ENCODE measurements at places on chromosomes 7 and 10.

DNA sequence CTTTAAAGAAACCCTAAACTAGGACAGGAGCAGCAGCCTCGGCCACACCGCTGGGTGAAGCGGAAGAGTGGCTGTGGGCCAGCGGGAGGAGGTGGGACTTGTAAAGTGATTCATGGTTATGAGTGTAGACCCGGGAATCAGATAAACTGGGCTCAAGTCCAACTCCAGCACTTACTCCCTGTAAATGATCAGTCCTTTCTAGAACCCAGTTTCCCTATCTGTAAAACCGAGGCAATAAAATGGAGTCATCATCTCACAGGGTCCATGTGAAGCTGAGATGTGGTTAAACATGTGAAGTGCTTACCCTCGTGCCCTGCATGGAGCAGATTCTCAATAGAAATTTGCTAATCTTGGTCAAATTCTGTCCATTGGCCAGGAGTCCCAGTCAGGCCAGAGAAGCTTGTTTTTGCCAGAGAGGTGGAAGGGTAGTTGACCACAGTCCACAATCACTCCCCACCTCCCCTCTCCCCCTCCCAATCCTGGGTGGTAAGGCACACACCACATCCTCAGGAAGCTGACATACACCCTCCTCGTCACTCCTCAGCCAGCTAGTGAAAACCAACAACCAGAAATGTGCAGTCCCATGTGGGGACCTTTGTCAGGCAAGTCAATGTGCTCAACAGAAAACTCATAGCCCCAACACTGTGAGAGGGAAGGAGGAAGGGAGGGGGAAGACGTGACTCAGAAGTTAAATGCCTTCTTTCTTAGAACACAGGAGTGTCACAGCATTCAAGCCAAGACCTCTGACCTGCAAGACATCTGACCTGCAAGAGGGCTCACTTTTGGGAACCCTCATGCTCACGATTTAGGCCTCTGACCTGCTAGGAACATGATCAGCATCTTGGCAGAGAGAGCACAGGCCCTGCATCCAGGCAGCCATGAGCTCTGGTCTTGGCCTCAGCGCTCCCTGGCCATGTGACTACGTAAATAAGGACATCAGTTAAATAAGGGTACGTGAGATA is 145.1 kb downstream of the PLXNA4 start:
- DNase-seq = peak; percentile 90

GRCh38 chr10:19922236-19922963 is 106.2 kb downstream of the PLXDC2 start:
- no peak for DNase-seq

DNA sequence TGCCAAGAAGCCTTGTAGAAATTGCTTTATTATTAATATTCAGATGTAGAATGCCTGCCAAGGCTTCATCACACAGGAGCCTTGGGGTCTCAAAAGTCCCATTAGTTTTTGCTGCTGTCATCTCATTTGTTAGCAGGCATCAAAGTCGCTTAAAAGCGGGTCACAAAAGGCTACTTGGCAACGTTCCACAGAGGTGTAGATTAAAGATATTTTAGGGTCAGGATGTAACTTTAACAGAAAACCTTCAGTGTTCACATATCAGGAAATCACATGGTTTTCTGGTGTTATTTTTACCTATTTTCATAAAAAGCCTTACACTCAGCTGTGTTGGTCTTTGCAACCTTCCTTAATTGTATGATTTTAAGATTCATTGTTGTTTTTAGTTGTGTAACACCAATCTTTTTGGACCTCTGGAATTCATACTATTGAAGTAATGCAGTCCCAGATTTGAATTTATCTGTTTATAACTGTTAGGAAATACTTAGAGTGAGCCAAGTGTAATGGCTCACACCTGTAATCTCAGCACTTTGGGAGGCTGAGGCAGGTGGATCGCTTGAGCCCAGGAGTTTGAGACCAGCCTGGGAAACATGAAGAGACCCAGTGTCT is 65.3 kb downstream of the TET1 start:
- no peak for DNase-seq

GRCh38 chr7:106840342-106840741 is 24.7 kb upstream of the PIK3CG start:
- no peak for DNase-seq

- DNase-seq = no peak
These were observed 142.1 kb upstream of the ZNF438 start for GRCh38 chr10:31173752-31174151.

GRCh38 chr7:32175099-32175498 is 104.9 kb upstream of the PDE1C start:
- no peak for DNase-seq

- no peak for DNase-seq
These were observed 58.1 kb upstream of the TES start for GRCh38 chr7:116152276-116152675.

- DNase-seq = no peak
These were observed 203.6 kb upstream of the AKR1E2 start for GRCh38 chr10:4622384-4622783.

- DNase-seq = no peak
These were observed 74.6 kb upstream of the EGFR start for GRCh38 chr7:54944179-54944578.

DNA sequence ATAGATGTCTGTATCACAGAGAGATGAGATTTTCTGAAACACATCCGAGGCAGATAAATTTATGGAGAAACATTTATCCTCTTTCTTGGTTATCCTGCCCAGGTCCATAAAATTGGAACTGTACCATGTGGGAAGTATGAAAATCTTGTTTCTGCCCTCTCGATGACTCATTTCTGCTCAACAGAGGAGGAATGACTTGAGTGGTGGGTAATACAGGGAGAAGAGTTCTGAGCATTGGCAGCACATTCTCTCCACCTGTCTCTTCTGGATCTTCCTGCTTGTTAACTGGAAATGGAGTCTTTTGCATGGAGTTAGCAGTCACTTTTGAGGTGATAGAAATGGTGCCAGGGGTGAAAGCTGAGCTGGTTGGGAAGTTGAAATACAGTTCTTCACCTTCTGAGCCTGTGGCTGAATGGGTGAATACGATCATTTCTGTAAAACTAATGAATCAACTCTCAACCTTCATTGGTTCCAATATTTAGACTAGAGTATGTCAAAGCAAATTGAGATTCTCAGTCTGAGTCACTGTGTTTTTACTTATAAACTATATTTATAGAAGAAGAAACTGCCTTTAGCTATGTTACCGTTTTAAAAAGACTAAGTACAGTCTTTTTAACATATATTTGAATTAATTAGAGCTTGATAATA is 945.5 kb downstream of the SORCS3 start:
- no peak for DNase-seq

DNA sequence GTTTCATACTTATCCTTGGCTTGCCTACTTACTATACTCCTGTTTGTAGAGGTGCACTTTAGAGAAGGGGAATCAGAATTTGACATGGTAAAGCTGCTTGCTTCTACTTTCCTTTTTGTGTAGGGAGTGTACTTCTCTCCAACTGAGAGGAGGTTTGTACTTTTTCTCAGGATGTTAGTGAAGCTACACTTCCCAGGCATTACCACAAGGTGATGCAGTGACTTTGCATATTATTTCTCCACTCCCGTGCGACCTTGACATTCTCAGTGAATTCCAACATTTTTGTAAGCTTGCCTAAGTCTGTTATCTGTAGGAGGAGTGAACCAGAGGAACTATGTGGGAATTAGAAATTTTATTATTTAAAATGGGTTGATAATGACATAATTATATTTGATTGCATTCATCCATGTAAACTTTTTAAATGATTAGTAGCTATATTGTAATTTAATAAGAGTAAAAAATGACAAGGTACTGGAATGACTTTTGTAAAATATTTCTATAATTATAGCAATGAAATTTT is 5.2 kb downstream of the TAX1BP1 start:
- no peak for DNase-seq

DNA sequence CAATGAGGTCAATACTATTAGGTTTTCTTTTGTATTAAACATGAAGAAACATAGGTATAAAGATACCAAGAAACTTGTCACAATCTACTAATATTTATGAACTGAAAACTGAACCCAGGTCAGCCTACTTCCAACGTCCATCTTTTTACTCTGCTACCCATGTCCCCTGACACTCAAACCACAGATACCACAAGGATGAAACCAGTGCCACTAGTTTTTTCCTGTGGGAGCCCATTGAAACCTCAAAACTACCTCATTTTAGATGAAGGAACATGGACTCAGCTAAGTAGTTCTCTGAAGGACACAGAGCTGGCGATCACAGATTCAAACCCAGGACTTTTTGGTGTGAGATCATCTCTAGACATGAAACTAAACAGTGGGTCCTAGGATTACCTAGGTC is 6.8 kb downstream of the TET1 start:
- no peak for DNase-seq

DNA sequence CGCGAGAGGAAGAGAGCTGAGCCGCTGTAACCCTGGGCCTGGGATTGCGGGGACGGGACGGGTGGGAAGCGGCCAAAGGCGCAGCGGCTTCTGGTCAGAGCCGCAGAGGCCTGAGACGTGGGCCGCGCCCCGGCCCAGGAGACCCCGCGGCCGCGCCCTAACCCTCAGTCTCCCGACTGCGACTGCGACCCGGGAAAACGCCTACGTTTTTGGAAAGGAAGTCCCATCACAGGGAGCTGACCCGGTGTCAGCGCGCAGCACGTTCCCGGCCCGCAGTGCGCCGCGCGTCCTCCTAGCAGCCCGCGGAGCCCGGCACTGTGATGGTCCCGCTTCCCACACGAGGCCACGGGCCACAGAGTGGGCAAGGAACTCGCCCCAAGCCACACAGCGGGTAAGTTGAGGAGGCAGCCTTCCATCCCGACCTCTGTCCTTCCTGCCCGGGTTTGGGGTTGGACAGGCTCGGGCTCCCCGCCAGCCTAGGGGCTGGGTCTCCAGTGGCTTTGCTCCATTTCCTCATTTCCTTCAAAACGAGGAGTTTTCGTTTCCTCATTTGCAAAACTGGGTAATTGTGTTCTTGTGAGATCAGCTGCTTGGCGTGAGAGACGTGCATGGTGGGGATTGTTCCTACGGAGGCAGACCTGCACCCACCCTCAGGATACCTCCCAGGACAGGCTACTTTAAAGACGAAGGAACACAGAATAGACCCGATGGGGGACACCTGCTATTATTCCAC is 1.2 kb downstream of the GPNMB start:
- DNase-seq = peak; percentile 85

DNA sequence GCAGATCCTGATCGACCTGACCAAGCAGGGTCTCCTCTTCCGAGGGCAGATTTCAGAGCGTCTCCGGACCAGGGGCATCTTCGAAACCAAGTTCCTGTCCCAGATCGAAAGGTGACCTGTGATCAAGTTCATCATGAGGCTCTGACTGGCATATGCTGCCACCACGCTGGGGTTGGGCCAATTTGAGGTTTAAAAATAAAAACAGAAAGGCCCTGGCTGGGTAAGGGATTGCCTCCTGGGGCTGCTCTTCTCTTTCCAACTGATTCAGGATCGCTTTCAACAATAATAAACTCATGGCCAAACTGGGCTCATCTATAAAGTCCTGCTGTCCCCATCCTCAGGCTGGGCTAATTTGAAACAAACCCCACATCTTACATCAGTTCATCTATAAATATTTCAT is 17.1 kb upstream of the HK1 start:
- no peak for DNase-seq

DNA sequence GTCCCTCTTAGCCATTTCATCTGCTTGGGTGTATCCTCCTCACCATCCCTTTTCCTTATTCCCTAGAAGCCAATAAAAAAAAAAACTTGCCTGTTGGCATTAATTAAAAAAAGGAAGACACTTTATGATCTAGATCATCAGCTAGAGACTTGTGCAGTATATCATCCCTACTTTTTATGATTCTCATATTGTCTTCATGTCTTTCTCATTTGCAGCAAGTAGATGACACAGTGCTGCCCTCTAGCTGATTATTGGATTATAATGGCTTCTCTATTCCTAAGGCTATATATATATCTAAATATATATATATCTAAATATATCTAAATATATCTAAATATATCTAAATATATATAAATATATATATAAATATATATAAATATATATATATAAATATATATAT is 272.4 kb upstream of the LRGUK start:
- no peak for DNase-seq

DNA sequence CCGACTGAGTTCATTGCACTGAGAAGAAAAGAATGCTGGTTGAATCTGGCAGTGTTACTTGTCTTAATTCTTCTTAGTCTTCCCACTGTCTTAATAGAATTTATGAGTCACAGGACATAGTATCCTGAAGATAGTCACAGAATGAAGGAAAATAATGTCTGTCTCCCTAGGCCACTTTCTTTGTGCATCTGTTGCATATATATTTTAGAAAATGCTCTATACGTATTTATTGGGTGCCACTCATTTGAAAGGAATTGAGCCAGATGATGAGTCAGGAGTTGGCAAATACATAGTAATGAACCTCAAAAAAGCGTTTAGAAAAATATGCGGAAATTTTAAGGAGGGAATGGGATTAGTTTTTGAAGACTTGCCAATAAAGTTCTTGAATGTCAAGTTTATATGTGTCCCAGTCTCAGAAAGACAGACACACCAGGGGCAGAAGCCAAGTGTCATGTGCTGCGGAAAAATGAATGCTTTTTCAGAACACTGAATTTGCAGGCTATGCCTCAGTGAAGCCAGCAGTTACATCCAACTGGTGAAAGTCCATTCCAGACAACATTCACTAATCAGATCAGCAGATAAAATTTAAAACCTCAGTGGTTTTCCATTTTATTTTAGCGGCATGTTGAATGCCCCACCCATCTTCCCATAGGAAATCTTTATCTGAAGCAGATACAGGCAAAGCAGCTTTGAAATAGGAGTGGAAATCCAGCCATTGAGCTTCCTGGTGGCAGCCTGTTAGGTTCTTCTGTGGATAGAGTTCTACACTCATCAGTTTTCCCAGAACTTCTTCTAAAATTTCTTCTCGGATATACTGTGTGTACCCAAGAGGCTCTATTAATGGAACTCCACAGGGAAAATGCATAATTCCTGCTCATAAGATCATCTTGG is 308.4 kb downstream of the BICC1 start:
- peak; percentile 44 for DNase-seq

DNA sequence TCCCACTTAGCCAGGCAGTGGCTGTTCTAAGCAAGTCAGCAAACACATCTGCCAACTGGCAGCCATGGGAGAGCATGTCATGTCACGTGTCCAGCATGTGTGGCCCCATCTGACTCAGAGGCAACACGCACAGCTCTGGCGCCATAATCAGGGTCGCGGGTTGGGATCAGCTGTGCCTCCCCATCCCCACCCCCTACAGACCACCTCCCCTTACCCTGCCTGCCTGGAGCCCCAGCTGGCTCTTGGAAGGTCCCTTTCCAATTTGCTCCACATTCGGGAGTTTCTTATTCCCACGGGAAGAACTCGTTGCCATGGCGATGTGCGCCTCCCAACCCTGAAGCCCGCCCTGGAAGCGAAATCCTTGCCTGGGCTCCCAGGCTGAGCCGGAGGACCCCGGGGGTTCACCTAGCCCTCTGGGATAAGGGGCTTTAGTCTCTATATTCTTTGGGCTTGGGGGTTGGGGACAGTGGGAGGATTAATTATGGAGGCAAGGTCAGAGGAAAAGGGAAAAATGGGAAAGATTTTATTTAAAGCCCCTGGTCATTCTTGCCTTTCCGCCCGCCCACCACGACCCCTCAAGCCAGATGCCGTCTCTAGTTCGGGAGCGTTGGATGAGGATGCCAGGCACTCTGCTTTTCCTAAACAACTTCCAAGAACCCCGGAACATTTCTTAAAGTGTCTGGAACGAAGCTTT is 283.7 kb downstream of the ZEB1 start:
- peak; percentile 90 for DNase-seq
